ENCODE measurements at places on chromosomes 12 and 14. TPM values are rescaled to one million over a fixed set of nuclear protein-coding genes. Genes with fewer than 3 reads are reported as not detected.

- no peak for DNase-seq
Observed at GRCh38 chr12:2236506-2237294, 183.9 kb downstream of the CACNA1C start.

The ENDOU gene
- not detected for total RNA-seq

The TRIM9 gene
- total RNA-seq: 1.1 TPM

- no peak for DNase-seq
Observed at GRCh38 chr12:40203060-40203430, 21.8 kb upstream of the LRRK2 start.

DNA sequence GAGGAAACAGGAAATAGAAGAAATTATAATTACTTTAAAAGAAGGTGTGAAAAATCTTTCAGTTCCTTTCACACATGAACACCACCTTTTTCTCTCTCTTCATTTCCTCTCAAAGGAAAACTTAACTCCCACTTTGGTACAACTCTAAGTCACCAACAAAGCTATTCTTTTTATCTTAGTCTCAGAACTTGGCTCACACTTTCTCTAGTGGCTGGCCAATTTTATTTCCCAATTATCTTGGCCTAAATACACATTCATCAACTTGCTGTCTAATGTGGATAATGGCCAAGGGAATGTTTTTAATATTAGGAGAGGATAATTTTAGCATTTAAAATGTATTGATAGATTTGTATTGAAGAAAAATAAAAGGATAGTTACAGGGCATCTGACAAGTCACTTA, 64.5 kb upstream of the NAV3 start:
- no peak for DNase-seq

DNA sequence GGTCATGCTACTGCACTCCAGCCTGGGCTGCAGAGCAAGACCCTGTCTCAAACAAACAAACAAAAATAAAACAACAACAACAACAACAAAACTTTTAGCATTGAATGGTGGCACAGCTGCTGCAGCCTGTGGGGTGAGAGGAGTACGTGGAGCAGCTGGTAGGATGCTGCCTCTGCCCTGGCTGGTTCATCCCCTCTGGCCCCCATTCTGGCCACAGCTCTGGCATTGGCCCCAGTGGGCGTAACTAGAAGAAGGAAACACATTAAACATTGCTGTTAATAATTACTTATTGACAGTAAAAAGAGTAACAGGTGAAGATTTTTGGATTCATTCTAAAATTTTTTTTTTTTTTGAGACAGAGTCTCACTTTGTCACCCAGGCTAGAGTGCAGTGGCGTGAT, 28.8 kb upstream of the C2CD5 start:
- no peak for DNase-seq

Data from urinary bladder (tissue), 4 donors.